ENCODE measurements at places on chromosomes 12 and 14. TPM values are rescaled to one million over a fixed set of nuclear protein-coding genes. Genes with fewer than 3 reads are reported as not detected.

GRCh38 chr12:13304924-13305323, 108.4 kb downstream of the EMP1 start:
- no peak for DNase-seq
- H3K27me3 ChIP-seq, result no peaks in the 10 kb centered on the region
- no peaks in the 10 kb centered on the region for H3K4me1 ChIP-seq
- H3K4me3 ChIP-seq, result no peak overlapping the region
- no peak overlapping the region for H3K27ac ChIP-seq

The TMTC1 gene
- total RNA-seq, result 40.8 TPM

- H3K4me1 ChIP-seq, result no peaks in the 10 kb centered on the region
- no peak overlapping the region for H3K4me3 ChIP-seq
- H3K27ac ChIP-seq, result no peak overlapping the region
- no peak for DNase-seq
- no peaks in the 10 kb centered on the region for H3K27me3 ChIP-seq
- H3K36me3 ChIP-seq, result no peaks in the 10 kb centered on the region
Measured at GRCh38 chr12:46480316-46480715, 107.7 kb upstream of the SLC38A2 start.

GRCh38 chr12:2292560-2292959, 239.8 kb downstream of the CACNA1C start:
- H3K36me3 ChIP-seq, result no peaks in the 10 kb centered on the region
- DNase-seq, result no peak
- H3K4me1 ChIP-seq, result peaks cover 15% of the 10 kb centered on the region

DNA sequence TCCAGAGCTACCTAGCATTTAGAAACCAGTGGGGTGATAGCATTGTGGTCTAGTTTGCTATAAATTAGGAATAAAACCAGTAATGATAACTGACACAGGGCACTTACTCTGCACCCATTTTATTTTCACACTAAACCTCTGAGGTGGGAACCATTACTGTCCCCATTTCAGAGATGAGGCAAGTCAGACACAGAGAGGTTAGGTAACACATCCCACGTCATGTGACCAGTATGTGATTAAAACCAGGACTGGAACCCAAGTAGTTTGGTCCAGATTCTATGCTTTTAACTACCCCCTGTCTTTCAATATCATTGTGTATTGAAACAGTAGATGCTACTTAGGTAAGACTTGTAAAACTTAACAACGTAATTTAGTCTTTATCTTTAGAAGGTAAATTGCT, 110.2 kb downstream of the PLXNC1 start:
- H3K4me3 ChIP-seq, result no peak overlapping the region
- H3K4me1 ChIP-seq, result peaks cover 18% of the 10 kb centered on the region
- H3K36me3 ChIP-seq, result peaks cover 15% of the 10 kb centered on the region
- no peak for DNase-seq

DNA sequence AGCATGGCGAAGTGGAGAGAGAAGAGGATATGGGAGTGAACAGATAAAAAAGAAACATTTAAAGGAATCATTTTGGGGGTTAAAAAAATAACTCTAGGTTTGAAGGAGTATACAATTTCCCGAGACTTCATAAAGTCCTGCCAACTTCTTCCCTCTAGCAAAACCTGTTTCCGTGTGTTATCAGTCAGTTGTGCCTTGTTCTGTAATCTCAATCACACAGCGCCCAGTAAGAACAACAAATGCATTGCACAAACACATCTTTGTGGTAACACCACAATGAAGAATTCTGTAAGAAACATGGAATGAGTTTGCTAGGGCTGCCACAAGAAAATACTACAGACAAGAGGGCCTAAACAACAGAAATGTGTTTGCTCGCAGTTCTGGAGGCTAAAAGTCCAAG, 144.7 kb upstream of the FUT8 start:
- no peak for DNase-seq
- no peak overlapping the region for H3K27ac ChIP-seq
- H3K4me3 ChIP-seq, result no peak overlapping the region
- no peaks in the 10 kb centered on the region for H3K36me3 ChIP-seq
- no peaks in the 10 kb centered on the region for H3K4me1 ChIP-seq

GRCh38 chr12:14716848-14717444, 20.5 kb upstream of the GUCY2C start:
- H3K4me3 ChIP-seq, result no peak overlapping the region
- H3K36me3 ChIP-seq, result no peaks in the 10 kb centered on the region
- H3K4me1 ChIP-seq, result no peaks in the 10 kb centered on the region
- H3K27ac ChIP-seq, result no peak overlapping the region

Data from spinal cord (tissue), 10 donors.